CD4-positive, alpha-beta T cell treated with Interleukin-15 for 4 hours (primary cell): ENCODE measurements at places on chromosomes 7 and 10.
A peak's percentile ranks its signal among the peaks of the same experiment; 100 is the strongest.

GRCh38 chr7:94590526-94591162 lies 65.3 kb downstream of the SGCE start:
- no peak for DNase-seq

GRCh38 chr7:28745351-28745750 lies 212.8 kb downstream of the TRIL start:
- DNase-seq: no peak

DNA sequence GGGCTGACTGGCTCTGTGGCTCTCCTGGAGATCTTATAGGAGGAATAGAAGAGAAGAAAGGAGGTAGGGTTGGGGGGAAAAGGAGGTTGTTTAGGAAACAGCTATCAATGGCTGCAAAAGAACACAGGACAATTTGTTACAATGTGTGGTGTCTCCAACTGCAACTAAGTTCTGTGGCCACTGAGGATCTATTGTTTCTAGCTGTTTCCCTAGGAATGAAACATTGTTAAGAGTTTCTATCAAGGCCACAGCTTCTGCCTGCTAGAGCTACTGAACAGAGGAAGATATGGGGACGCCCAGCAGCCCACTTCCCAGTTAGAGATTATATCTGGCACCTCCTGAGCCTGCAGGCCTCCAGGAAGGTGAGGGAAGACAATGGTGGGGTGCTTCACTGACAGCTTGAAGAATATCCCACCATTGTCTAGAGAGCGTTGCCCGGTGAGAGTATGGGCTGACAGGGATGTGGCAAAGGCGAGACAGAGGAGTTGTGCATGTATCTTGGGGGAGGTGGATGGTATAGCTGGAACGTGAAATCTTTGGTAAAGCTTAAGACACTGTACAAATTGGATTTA lies 4.0 kb downstream of the SCD start:
- no peak for DNase-seq

- DNase-seq: no peak
Measured at GRCh38 chr7:121515229-121515628, 119.1 kb upstream of the FAM3C start.

- no peak for DNase-seq
Measured at GRCh38 chr7:29516491-29516890, 47.1 kb upstream of the PRR15 start.

DNA sequence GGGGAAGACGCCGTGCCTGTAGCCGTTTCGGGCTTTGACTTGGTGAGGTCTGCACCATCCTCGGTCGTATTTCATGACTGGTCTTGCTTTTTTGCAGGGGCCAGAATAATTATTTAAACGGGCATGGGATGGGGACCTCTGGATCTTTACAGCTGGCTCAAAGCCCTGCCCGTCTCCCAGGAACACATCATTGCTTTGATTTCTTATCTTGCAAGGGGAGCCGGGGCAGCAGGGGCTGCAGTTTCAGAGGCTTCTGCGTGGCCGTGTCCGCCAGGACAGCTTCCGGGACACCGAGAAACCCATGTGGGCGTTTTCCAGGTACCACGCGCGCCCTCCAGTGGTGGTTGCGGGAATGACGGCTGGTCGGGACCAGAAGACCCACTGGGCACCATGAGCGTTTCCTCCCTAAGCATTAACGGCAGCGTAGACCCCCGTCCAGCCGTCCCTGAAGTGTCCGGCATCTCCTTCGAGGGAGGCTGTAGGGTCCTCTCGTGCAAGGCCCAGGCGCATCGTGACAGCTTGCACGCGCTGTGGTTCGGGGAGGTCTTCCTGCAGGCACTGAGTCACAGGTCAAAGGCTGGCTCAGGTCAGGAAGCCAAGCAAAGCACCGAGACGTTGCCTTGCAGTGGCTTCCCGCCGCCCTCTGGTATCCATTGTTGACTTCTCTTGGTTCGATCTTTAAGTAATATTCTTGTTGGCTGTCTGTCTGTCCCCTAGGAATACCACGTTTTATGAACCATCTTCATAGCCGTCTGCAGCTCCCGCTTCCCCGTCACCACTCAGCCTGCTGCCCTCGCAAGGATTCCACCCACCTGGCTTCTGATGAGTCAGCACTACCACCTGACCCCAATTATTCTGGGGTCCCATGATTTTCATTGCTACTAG lies 16.2 kb upstream of the ZFAND2A start:
- DNase-seq: peak; percentile 79

DNA sequence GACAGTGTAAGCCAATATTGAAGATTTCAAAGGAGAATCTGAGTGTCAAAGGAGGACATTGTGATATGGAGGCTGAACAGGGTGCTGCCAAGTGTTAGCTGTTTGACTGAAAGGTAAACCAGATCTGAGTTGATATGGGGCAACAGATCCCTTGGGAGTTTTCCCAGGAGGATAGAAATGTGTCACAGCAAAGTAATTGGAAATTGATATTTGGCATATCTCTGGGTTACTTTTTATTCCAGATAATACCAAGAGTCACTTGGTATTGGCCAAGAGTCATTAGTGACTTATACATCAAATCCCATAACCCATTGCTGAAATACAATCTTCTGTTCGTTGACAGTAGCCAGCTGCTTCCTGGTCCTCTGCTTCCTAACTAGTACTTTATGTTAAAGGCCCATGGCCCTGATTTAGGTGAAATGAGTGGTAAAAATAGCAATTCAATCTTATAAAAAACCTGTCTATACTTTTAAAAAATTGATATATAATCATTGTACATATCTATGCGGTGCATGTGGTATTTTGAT lies 922.9 kb downstream of the LRMDA start:
- DNase-seq: no peak

DNA sequence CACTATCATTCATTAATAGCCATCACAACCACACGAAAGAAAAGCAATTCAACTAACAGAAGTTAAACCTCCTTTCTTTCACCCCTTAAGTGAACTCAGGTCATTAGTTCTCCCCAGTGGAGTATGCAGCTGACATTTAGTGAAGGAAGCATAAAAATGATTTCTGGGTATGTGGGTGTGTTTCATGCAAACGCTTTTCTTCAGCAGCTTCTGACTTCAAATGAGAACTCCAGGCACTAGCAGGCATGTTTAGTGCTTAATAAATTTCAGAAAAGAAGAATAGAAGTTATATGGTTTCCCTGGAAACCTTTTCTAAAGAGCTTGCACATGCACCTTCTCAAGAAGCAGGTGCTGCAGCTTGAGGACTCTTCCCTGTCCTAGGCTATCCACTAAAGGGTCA lies 62.5 kb downstream of the PIK3CG start:
- no peak for DNase-seq

- DNase-seq: peak; percentile 56
Measured at GRCh38 chr7:151518105-151518946, 1.4 kb downstream of the RHEB start.

GRCh38 chr10:48317321-48317990 lies 11.0 kb downstream of the MAPK8 start:
- DNase-seq: no peak

- no peak for DNase-seq
Measured at GRCh38 chr7:152949253-152949652, 189.7 kb downstream of the ACTR3B start.

DNA sequence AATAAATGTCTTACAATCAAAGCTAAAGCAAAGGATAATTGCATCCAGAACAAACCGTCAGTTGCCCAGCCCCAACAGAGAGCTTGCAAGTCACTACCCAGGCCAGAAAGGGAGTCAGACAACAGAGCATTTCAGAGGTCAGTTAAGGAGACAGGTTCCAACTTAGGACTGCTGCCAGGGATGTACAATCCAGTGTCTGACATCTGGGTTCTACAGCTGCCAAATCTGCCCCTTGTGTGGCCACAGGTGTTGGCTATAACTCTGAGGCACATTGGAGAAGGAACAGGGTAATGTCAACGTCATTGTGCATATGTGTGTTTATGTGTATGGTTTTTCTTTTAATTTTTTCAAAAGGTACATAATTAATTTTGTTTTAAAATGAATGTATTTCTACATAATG lies 85.2 kb upstream of the GLCCI1 start:
- DNase-seq: no peak

GRCh38 chr10:29869593-29869992 lies 189.8 kb downstream of the JCAD start:
- DNase-seq: no peak

DNA sequence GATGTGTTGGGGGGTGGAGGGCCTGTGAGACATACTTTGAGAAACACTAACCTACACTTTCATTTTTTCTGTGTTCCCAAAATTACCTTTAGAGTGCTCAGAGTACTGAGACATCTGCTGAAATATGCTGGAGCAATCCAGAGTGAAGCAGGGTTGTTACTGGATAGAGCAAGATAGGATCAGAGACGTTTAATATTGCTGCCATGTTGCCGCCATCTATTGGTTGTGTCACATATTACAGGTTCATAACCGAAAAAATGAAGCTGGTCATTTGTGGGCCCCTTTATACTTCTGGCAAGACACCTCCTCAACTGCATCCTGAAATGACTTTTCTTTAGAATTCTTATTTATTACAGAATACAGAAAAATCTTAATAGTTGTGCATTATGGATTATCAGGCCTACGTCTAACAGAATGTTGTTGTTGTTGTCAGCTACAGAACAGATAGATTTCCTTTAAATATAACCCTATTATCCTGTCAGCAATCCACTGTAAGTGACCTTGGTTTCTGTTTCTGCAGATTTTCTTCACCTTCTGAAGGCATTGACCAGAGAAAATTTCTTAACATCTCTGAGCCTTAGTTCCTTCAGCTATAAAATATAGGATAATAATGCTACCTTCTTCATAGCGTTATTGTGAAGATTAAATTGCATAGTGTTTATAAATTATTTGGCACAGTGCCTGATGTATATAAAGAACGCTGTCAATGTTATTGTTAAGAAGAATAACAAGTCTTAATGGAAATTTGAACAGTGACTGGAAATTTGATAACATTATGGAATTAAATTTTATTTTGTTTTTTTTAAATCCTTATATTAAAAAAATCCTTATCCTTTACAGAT lies 16.2 kb upstream of the DLD start:
- DNase-seq: peak; percentile 60

- no peak for DNase-seq
Measured at GRCh38 chr10:2979306-2979705, 88.0 kb upstream of the PFKP start.

DNA sequence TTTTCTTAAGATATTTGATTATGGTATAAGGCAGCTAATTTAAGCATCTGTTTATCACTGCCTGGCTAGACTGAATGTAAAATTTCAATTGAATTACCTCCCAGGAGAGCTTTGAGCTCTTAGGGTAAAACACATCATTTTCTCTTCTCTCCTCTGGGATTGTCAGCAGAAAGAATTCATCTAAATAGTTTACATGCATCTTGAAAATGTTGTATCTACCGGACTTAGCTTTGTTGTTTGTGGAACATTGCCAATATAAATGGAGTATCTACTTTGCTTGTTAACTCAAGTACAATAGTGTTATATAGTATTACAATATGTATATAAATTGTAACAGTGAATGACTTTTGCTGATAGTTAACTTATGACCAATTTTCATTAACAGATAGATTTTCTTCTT lies 73.3 kb downstream of the TAF3 start:
- no peak for DNase-seq

- DNase-seq: no peak
Measured at GRCh38 chr10:26729395-26729794, 31.9 kb downstream of the PDSS1 start.

- no peak for DNase-seq
Measured at GRCh38 chr7:5237286-5237685, 45.5 kb upstream of the SLC29A4 start.

- no peak for DNase-seq
Measured at GRCh38 chr7:935164-935873, 19.2 kb downstream of the ADAP1 start.

DNA sequence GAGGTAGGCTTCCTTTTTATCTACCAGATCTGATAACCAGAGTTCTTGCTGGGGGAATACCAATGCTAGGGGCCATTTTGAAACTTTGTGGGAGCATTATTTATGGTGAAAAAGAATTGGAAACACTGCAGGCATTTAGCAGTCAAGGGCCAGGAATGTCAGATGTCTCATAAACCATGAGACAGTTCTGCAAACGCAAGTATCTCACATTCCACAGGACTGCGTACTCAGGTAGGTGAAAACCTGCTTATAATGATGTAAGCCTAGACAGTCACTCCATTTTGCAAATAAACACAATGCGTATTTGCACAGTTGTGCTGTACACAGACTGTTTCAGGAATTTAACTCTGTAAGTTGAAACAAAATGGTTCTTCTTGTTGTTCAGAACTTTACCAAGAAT lies 33.9 kb downstream of the ECHDC3 start:
- no peak for DNase-seq

DNA sequence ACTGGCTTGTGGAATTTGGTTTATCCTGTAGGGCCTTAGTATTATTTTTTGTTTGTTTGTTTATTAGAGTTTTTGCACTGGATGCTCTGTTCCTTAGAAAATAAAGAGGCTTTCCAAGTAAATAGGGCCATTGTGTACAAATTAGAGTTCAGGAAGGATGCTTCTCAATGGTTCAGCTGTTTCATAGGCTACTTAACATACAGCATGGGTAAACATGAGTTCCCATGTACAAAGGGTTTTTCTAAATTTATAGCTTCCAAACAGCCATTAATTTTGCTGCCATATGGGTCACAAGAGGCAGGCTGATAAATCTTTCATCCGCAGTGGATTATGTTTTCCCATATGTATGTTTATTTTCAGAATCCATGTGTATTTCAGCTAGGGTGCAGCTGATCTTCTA lies 121.6 kb upstream of the WDR11 start:
- DNase-seq: no peak

DNA sequence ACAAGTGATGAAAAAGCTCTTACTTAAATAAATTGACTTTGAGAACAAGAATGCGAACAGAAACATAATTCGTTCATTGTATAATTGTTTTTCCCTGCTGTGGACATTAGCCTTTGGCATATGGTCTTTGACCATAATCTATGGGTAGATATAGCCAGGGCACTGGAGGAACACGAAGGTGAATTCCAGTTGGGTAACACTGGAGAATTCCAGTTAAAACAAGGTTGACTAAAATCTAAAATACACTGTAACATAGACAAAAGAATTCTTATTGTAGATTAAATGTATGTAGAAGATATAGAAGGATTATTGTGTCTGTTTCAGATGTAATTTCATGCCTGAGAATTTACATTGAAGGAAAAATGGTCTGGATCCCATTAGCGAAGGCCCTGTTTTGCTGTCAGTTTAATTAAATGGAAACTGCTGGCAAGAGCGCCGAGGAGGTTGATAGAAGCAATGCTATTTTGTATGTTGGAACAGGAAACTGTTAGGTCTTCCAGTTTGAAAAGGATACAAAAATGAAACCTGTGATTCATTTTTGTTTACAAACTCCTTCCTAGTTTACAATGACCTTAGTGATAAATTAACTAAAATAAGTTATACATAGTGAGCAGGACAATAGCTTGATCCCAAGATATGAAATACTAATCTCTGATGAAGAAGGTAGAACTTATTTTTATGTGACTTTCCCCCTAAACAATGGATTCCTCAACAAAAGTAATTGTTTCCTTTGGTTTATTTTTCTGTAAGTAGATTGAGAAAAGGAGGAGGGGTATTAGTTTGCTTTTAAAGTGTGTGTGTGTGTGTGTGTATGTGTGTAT lies 68.9 kb downstream of the ARID5B start:
- no peak for DNase-seq

DNA sequence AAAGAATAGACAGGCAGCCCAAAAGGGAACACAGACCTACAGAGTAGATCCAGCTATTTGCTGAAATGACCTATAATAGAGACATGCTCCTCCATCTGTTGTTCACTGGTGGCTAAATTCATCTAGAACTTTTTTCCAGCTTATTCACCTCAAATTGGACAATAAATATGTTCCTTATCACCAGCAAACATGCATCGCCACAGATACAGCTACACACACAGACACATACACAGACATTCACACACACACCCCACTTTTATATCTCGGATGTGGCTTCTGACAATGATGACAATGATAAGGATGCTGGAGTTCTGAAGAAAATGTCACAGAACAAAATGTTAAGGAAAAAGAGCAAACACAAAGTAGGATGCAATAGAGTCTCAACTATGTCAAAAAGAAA lies 175.4 kb downstream of the LSM5 start:
- DNase-seq: no peak
